Stimulated activated CD4-positive, alpha-beta T cell treated with anti-CD3 and anti-CD28 coated beads, Interleukin-4, amount 100 ng/mL, for 48 hours (primary cell): ENCODE measurements at places on chromosomes 4 and X.
A peak's percentile ranks its signal among the peaks of the same experiment; 100 is the strongest.

DNA sequence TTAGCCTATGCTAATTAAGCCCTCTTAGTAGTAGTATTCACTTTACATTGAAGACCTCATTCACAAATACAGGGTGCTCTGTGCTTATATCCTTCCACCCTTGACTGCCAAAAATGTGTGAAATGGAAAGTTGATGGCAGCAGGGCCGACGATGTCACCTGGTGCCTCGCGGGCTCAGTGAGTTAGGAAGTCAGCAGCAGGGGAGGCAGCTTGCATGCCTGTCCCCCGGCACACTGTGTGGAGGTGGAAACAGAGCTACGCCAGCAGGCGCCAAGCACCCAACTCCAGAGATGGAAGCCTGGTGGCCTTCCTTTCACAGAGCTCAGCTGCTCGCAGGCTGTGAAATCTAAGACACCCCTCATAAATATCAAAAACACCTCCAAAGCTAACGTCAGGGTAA is 8.4 kb downstream of the MSL3 start:
- no peak for DNase-seq

GRCh38 chr4:138562544-138562991 is 320.4 kb upstream of the SLC7A11 start:
- DNase-seq: no peak

DNA sequence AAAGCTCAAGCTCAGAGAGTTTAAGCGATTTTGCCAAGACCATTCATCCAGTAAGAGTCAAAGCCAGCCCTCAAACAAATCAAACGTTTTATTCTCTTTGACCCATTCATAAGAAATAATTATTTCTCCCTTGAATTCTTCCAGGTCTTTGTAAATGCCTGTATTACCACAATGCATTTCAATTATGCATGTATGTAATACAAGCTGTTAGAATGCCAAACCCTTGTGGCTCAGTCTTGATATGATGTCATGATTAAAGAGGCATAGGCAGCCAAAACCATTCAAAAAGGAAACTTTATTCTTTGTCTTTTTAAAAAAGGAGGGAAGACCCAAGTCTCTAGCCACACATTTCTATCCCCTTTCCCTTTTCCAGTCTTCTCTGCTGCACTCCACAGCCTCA is 56.5 kb upstream of the PGM2 start:
- no peak for DNase-seq

DNA sequence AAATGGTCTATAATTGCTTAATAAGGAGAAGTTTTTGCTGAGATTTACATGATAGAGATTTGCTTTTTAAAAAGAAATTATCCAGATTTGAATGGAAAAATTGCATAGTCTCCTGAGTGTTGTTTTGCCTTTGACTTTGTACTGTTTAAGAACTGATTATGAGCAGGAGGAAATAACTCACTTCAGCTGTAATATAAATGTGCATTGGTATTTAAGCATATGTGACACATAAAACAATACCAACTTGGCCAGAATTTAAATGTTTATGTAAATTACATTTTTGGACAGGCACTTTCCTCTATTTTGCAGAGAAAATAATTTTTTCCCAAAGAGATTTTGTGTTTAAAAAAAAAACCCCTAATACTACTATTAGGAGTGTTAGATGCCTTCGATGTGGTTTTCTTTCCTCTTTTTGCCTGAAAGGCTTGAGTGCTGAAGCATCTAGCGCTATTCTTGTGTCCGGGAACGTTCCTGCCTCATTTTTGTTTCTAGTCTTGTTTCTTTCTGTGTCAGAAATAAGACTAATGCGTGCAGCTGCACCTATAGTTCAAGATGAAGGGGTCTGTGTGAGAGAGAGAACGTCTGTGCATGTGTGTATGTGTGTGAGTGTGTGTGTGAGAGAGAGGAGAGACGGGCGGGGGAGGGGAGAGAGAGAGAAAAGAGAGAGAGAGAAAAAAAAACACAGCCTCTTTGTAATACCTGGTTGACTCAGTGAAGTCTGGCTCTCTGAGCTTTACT is 60.8 kb downstream of the TBL1X start:
- no peak for DNase-seq

GRCh38 chr4:76980261-76980660 is 30.7 kb downstream of the SEPTIN11 start:
- no peak for DNase-seq

- no peak for DNase-seq
Observed at GRCh38 chr4:120773641-120774040, 148.9 kb downstream of the PRDM5 start.

DNA sequence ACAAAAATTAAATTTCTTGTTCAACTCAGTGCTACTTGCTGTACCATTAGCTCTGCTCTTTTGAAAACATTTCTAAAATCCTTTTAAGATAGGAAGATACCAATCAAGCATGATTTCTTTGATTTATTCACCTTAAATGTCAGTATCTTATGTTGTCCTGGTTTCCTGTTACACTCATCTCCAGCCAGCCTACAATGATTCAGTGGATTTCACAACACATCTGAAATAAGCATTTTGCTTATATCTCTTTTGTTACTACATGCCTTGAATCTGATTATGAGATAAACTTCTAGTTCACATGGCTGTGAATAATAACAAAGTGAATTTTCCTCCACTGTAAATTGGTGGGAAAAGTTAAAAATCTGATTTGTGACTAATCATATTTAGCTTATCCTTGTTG is 112.5 kb upstream of the BMP3 start:
- no peak for DNase-seq

DNA sequence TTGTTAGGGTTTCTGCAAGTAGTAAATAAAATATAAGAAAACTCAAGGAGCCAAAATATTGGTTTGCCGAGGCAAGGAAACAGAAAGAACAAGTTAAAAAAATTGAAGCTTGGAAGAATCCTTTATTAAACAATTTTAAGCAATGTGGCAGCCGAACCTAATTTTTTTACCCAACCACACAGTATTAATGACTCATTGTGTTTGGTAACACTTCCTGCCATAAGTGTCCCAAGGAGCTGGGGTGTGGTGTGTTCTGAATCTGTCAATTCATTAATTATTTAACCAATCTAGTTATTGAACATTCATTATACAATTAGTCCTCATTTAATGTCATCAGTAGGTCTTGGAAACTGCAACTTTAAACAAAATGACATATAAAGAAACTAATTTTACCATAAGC is 19.3 kb upstream of the CPE start:
- DNase-seq: no peak

- no peak for DNase-seq
Observed at GRCh38 chrX:7372825-7373525, 225.0 kb upstream of the PUDP start.

DNA sequence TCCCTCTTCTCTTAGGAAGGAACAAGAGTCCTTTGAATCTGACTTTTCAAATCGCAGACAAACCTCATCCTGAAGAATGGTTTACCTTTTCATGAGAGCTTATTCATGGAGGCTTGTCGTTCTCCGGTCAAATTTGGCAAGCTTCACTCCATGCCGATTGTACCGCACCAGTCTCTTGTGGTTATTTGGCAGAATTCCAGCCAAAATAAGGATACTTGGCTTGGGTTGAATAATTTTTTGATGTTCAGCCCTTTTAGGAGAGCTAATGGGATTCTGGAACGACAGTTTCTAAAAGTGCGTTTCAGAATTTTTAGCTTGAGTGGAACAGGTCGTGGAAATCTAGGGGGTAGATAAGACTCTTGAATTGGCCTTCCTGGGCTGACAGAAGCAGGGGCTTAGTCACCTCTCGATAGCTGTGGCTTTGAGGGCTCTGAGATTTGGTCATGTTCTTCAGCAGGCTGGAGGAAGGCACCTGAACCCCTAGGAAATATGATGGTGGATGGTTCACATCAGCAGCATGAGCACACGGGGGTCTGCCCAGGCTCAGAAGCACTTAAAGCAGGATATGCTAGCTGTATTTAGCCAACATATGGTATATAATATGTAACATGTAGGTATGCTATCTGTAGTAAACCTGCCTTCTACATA is 1.5 kb downstream of the KLHL2 start:
- DNase-seq: no peak

DNA sequence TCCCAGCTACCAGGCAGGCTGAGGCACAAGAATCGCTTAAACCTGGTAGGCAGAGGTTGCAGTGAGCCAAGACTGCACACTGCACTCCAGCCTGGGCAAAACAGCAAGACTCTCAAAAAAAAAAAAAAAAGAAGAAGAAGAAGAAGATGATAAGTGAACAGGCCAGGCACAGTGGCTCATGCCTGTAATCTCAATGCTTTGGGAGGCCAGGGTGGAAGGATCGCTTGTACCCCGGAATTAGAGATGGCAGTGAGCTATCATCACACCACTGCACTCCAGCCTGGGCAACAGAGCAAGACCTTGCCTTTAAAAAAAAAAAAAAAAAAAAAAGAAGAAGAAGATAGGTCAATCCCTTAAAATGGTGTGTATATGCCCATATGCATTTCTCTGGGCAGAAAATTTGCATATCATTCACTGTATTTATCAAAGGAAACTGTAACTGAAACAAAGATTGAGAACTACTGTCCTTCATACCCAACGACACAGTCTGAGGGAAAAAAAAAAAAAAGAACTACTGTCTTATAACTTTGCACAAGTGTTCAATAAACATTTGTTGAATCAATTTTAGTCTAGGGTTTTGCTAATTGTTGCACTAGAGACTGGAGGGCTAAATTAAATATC is 2.3 kb downstream of the RFC1 start:
- no peak for DNase-seq

GRCh38 chrX:74179990-74180389 is 124.0 kb upstream of the ZCCHC13 start:
- DNase-seq: no peak

- peak; percentile 32 for DNase-seq
Observed at GRCh38 chrX:107825698-107826237, at the start of gene MID2. Gene MID2 (plus strand): TSS chrX:107825866. CDS start chrX:107826427, 561 bp downstream.

- DNase-seq: no peak
Observed at GRCh38 chrX:3348191-3348590, 1.7 kb upstream of the MXRA5 start.

DNA sequence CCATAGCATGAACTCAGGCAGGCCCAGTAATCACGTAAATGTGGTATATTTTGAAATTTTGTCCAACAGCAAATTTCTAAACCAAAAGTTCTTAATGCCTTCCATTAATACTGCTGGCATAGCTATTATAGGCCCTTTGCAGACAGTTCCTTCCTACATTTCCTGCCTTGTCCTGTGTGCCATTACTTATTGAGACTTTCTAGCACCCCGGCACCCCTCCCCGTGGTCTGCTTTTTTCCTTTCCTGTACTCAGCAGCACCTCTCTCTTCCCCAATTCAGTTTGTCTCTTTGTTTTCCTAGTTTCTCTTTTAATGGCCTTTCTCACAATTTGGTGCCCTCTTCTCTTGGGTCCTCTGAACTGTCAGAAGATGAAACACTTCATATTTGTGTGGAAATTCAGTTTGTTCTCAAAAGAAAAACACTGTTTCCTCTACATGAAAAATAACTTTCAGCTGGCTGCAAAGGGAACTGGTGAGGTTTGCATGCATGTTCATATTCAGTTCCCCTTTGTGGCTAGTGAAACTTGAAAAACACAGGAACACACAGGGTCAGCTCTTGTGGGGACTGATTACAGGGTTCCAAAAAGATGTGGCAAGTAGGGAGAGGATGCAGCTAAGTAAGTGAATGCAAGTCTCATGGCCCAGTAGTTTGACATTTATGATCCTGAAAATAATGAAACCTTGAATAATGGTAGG is 17.1 kb downstream of the GPR34 start:
- no peak for DNase-seq
